ENCODE measurements at places on chromosomes 1 and 21. TPM values are rescaled to one million over a fixed set of nuclear protein-coding genes. Genes with fewer than 3 reads are reported as not detected.

DNA sequence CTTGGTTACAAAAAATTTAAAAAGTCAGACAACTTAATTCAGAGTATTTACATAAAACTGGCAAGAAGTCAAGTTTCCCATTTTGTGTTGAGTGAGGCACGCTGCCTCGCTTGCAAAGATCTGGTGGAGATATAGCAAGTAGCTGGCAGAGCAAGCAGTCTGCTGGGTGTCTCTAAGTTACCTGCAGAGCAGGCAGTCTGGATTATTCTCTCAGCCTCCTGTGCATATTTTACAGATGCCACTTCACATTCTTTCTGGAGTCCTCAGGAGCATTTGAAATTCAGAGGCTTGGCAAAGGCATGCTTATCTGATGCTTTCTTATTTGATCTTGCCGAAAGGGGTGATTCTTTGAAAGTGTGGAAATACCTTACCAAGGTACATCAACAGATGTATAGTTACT, 640.4 kb upstream of the ADGRL4 start:
- no peak for DNase-seq

DNA sequence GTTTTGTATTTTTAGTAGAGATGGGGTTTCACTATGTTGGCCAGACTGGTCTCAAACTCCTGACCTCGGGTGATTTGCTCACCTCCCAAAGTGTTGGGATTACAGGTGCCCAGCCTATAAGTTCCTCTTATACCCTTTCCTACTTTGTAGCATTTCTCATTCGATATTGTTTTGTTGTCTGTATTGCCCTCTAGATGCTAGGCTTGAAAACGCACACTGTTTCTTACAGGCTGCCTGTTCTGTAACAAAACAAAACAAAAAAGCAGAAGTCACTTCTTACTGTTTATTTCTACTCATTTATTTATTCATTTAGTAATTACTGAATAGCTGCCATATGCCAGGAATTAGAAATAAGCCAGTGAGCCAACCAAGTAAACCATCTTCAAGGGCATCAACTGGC, 136.9 kb upstream of the BMP8A start:
- DNase-seq = no peak

DNA sequence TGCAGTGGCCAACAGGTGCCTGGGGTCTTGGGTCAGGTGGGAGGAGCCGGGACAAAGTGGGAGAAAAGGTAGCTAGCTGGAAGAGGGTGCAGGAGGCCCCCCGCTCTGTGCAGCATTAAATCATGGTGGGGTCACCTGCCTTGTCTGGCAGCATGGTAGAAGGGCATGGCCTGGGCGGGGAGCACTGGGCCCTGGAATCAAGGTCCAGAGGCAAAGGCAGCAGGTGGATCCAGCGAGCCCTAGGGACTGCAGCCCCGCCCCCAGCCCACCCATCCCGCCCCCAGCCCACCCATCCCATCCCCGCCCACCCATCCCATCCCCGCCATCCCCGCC, 16.7 kb upstream of the TTLL10 start:
- DNase-seq = no peak

DNA sequence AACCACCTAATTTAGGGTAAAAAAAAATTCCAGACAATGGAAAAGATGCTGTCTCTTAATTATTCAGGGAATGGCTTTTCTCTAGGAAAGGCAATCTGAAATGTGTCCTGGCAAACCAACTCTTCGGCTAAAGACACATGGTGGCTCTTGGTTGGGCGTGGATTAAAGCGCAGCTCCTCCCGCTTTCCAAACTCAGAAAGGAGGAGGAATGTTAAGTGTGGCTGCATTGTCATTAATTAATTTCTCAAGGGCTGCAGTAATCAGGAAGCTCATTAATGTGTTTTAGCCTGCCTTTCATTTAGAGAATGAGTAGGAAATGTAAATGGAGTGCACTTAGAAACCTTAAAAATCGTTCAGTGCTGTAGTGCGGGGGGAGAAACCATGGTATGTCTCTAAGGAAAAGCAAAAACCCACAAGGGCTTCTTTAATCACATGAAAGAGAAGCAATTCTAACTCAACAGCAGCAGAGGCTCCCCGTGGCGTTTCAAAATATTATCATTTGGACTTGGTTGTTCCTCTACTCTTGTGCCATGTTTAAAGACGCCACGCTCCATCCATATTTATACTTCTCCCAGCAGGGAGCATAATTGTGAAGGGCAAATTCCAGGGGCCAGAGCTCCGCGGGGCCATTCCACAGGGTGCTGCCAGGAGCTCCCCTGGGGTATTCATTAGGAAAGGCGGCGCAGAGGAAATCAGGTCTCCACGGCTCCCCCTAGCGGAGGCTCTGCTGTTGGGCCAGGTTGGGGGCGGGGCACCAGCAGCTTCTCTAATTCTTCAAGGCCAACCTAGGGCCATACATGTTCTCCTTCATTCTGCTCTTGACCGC, 91.9 kb upstream of the SSX2IP start:
- peak; percentile 77 for DNase-seq

DNA sequence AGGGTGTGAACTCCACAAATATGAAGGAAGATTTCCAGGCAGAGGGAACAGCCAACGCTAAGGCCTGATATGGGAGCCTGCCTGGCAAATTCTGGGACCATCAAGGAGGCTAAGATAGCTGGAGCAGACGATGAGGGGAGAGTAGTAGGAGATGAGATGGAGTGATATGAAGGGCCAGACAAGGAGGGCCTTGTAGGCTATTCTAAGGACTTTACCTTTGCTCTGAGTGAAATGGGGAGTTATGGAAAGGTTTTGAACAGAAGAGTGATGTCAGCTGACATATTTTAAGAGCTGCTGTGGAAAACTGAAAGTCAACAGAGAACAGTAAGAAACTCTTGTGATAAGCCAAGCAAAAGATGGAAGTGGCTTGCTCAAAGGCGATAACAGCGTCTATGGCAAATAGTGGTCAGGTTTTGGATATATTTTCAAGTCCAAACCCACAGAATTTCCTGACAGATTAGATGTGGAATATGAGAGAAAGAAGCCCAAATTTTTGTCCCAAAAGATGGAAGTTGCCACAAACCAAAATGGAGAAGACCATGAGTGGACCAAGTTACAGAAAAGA, 2.1 kb upstream of the TP53BP2 start:
- DNase-seq = no peak

- DNase-seq = no peak
These were observed 13.2 kb downstream of the MGST3 start for GRCh38 chr1:165644064-165644735.

DNA sequence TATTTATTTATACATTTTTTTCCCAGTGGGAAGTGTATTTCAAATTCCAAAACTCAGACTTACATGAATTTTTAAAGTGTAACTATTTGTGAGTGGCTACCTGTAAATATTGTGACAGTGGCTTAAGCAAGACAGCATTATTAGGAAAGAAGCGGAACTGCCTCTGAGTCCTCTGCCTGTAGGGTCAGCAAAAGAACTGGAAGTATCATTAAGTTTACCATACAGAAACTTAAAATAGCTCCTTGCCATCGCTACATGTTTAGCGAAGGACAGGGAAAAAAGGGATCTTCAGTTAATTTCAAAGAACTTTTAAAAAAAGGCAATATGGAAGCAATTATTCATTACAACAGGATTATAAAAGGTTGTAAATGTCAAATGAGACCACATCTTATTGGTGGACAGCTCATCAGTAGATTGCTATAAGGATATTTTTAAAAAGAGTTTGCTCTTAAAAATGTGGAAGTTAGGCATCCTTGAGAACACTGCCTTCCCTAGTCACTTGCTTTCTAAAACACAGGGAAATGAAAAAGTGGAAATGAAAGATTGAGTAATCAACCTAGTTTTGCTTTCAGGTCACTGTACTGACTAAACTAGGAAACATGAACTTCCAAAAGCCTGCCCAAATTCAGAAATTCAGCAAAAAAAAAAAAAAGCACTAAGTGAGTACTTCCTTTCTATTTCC, 39.2 kb downstream of the NSL1 start:
- no peak for DNase-seq

DNA sequence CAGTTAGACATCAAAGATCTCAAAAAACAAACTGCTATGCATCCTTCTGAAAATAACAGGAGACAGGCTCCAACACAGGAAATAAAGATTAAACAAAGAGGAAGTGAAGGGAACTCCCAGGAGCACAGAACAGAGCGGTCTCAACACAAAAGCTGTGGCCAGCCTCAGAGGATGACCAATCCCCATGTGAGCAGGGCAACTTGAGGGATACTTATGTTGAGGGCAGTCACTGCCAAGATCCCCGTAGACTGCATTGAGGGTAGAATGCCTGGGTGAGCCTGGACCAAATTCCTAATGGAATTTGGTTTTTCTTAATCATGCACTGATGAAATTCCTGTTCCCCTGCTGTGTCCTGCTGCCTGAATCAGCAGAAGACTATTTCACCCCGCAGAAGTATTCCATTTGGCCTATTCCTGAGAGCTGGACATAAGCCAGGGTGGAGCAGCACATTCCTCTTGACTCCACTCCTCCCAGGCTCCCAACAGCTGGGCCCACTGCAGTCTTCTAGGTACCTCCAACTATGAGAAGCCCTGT, 49.0 kb downstream of the JAK1 start:
- DNase-seq = no peak

GRCh38 chr1:221454096-221454495, 287.8 kb downstream of the DUSP10 start:
- no peak for DNase-seq

- DNase-seq = no peak
These were observed 77.6 kb downstream of the MORN1 start for GRCh38 chr1:2313651-2314261.

- DNase-seq = no peak
These were observed 70.1 kb upstream of the CCDC190 start for GRCh38 chr1:162930976-162931560.

GRCh38 chr21:33039536-33039935, 13.8 kb downstream of the OLIG2 start:
- DNase-seq = no peak

DNA sequence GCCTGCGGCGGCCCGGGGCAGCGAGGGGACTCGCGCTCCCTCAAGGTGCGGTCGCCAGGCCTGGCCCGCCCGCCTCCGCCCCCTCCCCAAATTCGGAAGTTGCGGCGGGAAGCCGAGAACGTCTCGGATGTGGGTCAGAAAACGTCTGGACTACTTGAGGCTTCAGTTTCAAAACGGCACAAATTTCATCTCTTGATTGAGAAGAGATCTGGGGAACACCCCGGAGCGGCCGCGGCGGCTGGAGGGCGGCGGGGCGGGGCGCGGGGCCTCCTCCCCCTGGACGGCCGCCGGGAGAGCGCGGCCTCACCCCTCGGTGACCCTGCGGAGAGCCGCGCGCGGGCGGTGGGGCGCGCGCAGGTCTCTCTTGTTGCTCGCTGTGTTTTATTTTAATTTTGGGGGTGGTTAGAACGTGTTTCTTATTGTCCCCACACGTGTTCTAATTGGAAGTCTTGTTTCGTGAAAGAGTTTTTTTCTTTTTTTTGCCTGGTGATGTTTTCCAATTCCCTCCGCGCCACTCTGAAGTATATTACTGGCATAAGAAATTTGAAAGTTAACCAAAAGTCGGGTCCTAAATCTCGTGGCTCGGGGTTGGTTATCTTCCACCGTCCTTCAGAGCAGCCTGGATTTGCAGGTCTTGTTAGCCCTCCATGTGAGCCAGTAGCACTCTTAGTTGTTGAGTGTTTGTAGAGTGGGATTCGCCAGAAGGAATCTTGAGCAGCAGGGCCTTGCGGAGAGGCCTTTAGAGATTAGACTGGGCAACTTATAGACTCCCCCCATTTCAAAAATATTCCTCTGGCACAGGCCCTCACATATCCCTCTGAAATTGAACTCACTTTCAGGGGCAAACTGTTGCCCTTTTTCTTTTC, 749 bp downstream of the PCBP3 start:
- no peak for DNase-seq

GRCh38 chr21:32861866-32862265, 90.3 kb upstream of the PAXBP1 start:
- no peak for DNase-seq

- no peak for DNase-seq
These were observed 132.5 kb upstream of the ZNF648 start for GRCh38 chr1:182193908-182194550.

DNA sequence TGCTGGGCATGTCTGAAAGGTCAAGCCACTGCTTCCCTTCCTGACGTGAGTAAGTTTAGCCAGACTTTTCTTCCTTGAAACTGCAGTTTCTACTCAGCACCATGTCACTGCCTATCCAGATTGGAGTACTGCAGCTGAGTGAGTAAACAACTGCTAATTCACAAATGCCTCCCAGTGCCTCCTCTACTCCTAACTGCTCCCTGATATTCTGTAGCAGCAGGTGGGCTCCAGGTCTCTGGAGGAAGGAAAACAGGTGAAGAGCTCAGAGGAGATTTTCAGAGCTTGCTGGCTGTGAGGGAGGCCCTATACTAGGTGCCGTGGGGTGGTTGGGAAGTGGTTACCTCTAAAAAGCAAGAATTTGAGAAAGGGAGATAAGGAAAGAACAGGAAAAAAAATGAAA, 96.5 kb downstream of the KIF14 start:
- DNase-seq = no peak

DNA sequence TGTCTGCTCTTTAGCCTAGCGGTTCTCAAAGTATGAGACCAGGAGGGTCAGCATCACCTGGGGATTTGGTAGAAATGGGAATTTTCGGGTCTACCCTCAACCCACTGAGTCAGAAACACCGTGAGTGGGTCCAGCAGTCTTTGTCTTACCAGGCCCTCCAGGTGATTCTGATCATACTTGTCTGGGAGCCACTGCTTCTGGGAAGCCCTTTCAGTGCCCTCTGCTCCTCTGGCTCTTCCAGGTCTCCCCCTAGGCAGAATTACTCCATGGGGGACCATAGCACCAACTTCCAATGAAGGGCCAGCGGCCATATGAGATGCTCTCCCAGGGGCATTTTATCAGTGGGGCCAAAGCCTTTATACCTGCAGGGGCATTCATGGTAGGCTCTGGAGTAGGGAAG, 81.0 kb upstream of the ETV3 start:
- DNase-seq = no peak

GRCh38 chr1:156801409-156802121, 15.1 kb downstream of the SH2D2A start:
- no peak for DNase-seq

DNA sequence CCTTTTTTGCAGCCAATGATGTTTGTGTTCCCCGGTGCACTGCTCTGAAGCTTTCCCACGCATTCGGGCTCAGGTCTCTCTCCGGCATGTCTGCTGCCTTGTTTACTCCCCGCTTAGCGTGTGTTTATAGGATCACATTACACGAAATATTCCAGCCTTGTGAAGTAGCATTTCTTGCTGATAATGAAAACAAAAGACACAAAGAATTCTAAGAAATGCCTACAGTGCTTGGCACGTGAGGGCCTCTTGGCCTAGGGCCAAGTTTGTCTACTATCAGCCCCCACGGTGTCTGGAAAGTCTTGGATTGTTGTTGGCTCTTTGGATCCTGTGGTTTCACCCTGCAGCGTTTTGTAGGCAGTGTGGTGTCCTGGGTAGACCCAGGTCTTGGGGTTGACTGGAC, 11.2 kb upstream of the GSTM4 start:
- DNase-seq = peak; percentile 41

Gene SOX13
- total RNA-seq = 33.8 TPM

Gene LRRN2
- total RNA-seq = 0.15 TPM

Gene KCNK1
- 1.1 TPM for total RNA-seq

Gene WNT4
- 0.35 TPM for total RNA-seq

Gene LMNA
- 120 TPM for total RNA-seq

Gene CD84
- 3.2 TPM for total RNA-seq

Gene PLPP3
- total RNA-seq = 53.9 TPM

Gene RASSF5
- total RNA-seq = 13.1 TPM

Gene CFAP74
- total RNA-seq = 3.5 TPM

Gene ADPRS
- total RNA-seq = 9.0 TPM

Gene SYT14
- total RNA-seq = 0.03 TPM
